AG08395 (cell line): ENCODE measurements at places on chromosomes 3 and 15.
A peak's percentile ranks its signal among the peaks of the same experiment; 100 is the strongest.

DNA sequence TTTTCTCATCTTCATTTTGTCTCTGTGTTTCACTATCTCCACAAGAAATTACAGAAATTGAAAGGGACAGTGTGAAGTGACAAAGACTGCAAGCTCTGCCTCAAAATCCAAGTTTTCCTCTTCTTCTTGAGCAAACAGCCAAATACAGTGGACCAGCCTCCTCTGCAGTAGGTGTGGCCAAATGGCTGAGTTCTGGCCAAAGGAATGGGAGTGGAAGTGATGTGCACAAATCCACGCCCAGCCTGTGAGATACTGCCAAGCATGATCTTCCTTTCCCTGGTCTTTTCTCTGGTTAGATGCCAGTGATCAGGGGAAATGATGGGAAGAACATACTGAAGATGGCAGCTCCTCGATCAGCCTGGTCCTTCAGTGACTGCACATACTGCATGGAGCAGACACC, 111.0 kb upstream of the CPNE4 start:
- peak; percentile 32 for DNase-seq

DNA sequence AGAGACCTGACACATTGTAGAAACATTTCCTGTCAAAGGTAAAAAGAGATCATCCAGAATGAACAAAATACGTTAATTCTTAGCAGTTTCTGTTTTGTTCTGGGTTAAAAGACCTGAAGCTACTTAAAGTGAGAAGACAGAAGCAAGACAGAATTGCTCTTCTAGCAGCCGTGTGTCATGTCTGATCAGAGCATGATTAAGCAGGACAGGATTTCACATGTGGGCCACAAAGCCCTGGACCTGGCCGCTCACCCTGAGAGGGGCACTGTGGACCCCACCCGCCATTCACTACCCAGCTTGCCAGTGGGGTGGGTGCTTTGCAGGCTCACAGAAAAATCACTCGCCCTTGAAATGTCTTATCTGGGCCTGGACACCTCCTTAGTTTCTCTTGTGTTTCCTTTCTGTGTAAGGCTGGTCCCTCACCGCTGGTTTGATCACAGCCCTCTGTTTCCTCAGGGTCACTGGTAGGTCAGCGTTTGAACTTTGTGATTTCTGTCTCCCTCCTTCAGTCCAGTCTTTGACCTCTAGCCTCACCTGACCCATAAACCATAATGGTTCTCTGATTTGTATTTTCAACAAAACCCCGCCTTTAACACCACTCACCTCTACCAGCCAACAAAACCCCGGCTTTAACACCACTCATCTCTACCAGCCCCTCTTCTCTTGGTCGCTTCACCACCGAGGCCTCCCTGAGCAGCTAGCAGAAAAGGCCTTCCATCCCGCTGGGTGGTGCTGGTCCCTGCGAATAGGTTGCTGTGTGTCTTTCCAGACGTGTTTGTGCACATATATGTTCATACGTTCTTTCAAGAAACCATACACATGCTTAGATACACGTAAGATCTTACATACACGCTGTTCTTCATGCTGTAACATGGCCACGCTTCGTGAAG, 185.0 kb downstream of the OR4M2 start:
- DNase-seq, result no peak

DNA sequence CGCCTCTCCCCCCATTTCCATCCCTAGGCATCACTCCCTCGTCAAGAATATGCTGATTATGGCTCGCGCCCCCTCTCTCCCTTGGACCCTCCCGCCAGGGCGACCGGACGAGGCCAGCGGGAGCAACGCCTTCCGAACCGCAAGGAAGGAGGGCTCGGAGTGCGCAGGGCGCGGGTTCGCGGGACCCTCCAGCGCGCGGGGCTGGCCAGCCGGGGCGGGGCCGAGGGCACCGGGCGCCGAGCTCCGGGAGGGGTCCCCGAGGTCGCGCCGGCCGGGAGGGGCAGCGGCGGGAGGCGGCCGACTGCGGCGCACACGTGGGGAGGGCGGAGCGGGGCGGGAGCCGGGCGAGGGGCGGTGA, 483 bp downstream of the EHD4 start:
- DNase-seq, result no peak

- DNase-seq, result no peak
Observed at GRCh38 chr3:111824351-111824750, 34.7 kb upstream of the PHLDB2 start.

DNA sequence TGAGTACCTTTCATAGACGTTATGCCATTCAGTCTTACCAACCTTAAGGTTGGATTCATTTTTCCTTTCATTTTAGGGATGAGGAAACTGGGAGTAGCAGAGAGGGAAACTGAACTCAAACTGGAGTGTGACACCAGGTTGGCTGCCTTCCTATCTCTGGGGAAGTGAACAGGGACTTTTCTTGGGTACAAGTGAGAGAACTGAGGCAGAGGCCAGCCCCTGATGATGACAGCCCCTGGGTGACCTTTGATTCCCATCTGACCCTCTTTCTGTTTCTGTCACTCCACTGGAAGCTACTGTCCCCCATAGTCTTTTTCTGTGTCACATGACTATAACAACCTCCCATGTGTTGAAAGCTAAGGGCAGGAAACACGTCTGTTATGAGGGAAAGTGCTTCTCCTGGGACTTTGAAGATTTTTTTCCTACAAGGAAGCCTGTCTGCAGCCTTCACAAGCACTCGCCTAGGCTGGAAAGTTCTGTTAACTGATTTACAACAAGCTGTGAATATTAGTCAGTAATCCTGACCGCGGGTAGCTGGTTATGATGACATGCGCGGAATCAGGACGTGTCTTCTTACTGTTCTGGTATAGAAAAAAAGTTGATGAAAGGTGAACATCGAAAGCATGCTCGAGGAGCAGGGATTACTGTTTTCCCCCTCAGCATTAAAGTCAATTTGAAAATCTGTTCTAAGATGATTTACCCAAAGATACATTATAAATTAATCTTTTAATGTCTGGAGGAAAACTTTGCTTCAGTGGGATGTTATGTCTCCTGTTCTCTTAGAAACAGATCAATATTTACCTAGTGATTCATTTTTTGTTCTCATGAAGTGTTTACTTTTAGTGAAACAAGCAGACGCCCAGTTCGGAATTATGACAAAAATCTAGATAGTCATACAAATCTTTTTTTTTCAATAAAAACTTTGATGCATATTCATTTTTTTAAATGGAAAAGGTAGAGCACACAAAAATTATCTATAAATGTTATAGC, 31.5 kb downstream of the ABHD2 start:
- peak; percentile 67 for DNase-seq

DNA sequence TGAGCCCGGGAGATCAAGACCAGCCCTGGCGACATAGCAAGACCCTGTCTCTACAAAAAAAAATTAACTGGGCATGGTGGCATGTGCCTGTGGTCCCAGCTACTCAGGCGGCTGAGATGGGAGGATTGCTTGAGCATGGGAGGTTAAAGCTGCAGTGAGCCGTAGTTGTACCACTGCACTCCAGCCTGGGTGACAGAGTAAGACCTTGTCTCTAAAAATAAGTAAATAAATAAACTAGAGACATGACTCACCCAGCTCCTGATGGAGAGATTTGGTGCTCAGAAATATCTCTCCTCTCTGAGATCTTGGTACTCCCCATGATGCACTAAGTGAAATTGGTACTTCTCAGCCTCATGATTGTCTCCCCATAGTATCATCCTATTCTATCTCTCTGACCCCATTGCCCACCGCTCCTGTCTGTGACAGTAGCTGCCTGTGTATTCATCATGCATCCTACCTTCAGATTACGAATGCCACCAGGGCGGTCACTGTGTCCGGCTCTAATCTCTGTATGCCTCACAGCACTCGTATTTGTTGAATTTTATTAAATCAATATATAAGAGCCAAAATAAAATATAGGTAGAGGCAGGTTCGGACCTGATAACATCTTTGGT, 50.9 kb downstream of the ABHD2 start:
- no peak for DNase-seq
